Anterior cingulate cortex (tissue), 58 donors: ENCODE measurements at places on chromosomes 4 and X.
A peak's percentile ranks its signal among the peaks of the same experiment; 100 is the strongest.

DNA sequence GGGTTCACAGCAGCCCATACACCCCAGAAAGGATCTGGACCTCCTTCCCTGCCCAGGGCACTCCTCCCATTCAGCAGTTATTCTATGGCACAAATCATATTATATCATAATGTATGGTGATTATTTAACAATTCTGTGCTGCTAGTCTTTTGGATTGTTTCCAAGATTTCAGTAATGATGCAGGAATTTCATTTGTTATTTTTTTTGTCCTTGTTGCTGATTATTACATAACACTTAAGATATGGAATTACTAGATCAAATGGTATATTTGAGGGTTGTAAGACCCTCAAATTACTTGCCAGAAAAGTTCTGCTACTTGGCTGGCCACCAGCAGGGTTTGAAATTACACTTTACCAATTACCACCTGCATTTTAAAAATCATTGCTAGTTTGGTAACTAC is 36.4 kb downstream of the QDPR start:
- DNase-seq, result no peak

- DNase-seq, result no peak
Measured at GRCh38 chr4:123622572-123622971, 226.0 kb downstream of the SPRY1 start.

- DNase-seq, result no peak
Measured at GRCh38 chr4:69888336-69888735, 28.4 kb upstream of the SULT1E1 start.

GRCh38 chrX:12360383-12360782 is 222.1 kb downstream of the FRMPD4 start:
- DNase-seq, result no peak

- DNase-seq, result no peak
Measured at GRCh38 chr4:13539047-13539618, 5.2 kb downstream of the NKX3-2 start.

DNA sequence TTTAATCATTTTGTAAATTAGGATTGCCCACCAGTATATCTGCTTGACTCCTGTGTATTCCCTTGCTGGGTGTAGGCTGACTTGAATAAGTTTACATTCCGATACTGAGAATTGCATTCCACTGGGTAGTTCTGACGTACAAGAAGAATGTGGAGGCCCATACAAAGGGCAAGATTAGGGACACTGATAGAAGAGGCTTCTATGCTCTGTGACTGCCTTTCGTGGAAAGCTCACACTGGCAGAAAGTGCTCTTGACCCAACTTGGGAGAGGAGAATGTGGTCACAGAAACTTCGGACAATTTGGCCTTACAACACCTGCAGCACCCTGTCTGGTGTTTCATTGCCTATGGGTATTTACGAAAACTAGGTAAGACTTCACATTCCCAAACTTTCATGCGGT is 126.3 kb downstream of the RAPGEF2 start:
- DNase-seq, result no peak

DNA sequence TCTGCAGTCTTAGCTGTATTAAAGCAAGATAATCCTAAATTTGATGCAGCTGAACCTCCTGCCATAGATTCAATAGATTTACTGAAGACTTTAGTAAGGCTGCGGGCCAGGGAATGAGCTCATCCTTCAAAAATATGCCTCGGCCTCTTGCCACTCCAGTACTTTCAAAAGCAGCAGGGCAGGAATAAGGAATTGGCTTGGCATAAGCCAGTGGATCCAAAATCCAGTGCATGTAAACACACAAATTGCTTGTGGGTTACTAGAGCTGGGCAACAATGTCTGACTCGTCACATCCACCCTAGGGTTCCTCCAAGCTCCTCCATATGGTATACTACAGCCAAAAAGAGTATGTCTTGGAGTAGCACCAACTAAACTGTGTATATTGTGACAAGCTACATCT is 165.0 kb downstream of the AMELX start:
- DNase-seq, result no peak

DNA sequence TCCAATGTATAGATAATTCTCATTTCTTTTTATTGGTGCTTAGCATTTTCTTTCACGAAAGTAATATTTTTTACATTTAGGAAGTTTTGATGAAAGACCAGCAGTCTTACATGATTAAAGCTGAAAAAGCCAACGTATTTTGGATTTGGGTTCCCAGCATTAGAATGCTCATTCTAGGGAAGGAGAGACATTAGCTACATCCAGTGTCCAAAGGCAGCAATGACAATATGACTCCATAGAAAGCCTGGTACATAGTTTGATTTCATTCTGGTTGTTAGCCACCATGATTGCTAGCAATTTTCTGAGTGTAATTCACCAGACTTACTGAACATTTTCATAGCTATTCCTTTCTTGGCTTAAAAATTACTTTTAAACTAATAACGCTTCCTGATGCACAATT is 1397.5 kb downstream of the PCDH7 start:
- no peak for DNase-seq

DNA sequence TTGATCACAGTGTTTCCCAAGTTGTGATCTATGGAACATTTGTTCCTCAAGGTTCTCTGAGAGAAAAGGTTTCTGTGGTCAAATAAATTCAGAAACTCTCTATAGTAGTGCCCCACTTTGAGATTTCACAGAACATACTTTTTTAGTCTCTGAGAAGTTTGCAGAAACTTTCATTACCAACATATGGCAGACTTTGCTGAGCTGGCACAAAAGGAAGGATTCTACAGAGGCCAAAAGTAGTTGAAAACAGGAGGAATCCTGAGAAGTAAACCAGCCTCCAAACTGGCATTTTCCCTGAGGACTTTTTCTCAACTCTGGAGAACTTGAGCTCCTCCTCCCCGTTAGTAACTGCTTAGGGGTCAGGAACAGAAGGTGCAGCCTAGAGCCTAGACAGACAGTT is 117.8 kb upstream of the ESX1 start:
- no peak for DNase-seq

- peak; percentile 0 for DNase-seq
Measured at GRCh38 chrX:123422875-123423274, 238.8 kb downstream of the GRIA3 start.

- no peak for DNase-seq
Measured at GRCh38 chrX:87397103-87397886, 120.3 kb upstream of the KLHL4 start.

DNA sequence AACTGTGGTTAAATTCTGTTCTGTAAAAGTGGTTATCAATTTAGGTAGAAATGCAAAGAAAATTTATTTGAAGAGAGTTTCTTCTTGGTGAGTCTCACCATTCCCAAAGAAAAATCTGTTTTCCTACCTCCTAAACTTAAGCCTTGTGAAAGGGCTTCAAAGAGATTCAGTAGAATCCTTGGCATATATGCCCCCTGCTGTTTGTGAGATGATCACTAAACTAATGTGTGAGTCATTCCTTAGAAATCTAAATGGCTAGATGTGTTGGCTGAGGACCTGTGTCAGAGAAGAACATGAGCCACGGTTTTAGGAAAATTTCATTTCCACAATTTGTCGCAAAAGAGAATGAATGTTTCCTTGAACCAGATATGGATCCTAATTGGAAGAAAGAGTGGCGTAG is 260.9 kb downstream of the SLC7A11 start:
- no peak for DNase-seq

DNA sequence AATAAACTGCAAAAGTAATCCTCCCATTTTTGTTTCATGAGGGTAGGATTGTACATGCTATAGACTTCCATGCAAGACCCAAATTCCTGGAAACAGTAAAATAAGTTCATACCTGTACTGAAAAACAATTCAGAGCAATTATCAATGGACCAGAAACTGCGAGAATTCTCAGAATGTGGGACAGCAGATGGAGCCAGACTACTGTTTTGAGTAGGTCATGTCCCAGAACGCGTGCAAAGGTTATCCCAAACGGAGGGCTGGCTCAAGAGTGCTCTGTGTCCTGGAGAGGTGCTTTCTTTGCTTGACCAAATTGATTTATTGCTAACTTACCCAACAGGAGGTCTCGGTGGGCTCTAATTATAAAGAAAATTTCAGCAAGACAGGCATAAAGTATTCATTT is 1.7 kb upstream of the MAGEH1 start:
- DNase-seq, result no peak

DNA sequence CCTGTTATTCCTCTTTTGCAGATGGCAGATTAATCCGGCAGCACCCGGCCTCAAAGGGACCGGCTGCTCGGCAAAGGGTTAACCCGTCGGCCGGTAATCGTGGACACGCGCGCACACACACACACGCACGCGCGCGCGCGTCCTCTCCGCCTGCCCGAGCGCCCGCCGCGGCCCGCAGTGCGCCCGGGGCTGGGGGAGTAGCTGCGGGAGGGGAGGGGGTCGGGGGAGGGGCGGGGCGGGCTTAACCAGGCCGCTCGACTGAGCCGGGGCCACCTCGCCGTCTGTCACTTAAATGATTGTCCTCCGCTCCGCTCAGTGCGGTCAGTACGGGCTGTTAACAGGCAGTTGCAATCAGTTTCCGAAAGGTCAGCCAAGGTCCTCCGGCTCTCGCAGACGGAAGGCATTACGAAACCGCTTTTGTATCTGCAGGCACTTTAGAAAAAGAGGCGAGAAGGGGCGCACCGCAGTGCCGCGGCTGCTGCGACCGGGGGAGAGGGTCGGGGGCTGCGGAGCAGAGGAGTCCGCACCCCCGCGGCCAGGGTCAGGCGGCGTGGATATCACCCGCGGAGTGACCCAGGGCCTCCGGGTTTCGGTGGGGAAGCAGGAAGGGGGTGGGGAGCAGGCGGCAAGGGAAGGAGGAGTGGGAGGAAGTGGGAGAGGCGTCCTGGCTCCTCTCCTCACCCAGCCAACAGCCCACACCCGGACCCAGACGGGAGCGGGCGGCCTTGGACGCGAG is 57.3 kb upstream of the BCOR start:
- peak; percentile 23 for DNase-seq

GRCh38 chrX:43676971-43677572 is 21.0 kb downstream of the MAOA start:
- no peak for DNase-seq

DNA sequence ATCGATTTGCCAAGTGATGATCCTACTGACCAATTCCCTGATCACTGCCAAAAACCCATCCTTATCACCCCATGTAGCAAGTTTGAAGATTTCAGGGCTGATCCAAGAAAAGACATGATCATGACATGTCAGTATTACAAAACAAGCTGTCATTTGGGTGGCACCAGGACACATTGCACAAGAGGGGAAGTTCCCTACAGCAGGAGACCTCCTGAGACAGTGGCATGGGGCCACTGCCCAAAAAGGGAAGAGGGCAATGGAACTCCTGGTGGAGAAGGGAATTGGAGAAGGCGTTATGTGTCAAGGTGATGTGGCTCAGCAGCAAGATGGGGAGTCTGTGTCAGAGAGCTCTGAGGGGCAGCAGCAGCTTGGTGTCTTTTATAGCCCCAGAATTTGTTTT is 43.4 kb downstream of the ZNF182 start:
- DNase-seq, result no peak

DNA sequence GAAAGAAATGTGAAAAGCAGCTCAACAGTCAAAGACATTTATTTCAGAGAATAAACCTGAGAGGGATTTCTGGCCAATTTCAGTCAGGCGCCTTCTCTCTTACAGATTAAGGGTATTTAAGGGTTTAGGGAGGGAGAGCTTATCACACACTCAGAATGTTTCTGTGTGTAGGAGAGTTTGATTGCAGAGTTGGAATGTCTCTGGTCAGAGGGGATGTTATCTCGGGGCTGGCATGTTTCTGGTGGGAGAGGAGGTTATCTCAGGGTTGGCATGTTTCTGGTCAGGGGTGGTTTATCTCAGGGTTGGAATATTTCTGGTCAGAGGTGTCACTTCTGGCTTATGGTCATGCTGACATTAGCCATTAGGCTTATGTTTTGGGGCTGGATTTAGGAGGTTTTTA is 1920.5 kb upstream of the PCDH7 start:
- DNase-seq, result no peak

DNA sequence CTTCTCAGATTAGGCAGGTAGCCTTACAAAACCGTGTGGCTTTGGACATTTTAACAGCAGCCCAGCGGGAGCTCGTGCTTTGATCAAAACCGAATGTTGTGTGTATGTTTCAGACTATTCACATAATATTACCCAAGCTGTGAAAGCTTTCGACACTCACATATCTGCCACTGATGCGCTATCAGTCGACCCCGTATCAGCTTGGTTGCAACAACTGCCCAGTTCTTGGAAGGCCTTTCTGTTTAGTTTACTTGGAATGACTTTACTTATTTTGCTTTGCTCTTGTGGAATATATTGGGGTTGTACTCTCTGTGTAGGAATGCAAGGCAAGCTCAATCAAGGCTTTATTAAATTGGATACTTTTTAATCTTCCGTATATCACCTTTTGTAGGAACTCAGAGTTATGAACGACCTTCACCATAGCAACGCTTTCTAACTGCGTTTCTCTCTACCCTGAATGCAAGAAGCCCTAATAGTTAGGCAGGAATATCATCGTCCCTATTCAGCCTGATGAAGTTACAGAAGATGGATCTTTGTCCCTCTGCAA is 107.5 kb downstream of the GLUD2 start:
- DNase-seq, result no peak

DNA sequence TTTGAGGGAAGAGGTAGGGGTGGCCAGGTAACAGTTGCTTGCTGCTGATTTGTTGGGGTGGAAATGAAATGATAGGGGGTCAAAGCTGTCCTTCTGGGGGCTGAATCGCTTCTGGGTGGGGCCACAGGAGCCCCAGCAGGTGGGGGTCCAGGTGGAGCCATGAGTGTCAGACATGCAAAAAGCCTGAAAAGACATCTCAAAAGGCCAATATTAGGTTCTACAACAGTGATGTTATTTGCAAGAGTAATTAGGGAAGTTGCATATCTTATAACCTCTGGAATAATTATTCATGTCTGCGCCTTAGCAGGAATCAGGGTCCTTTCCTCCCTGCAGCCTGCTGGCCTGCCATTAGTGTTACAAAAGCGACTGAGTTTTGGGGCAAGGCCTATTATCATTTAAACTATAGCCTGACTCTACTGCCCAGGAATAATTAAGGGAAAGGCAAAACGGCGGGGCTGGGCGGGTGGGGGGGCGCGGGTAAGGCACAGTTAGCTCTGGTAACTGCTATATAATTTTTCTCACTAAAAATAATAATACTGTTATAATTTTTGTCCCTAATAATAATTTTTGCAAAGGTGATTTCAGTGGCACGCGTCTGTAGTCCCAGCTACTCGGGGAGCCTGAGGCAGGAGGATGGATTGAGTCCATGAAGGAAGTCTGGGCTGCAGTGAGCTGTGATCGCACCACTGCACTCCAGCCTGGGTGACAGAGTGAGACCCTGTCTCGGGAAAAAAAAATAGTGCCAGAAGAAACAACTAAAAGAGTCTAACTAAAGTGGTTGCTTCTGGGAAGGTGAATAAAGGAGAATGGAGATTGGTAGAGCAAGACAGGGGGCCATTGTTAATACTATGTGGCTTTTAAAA is 145.7 kb downstream of the MAGEB17 start:
- no peak for DNase-seq

- DNase-seq, result no peak
Measured at GRCh38 chr4:30836231-30836630, 116.1 kb downstream of the PCDH7 start.

DNA sequence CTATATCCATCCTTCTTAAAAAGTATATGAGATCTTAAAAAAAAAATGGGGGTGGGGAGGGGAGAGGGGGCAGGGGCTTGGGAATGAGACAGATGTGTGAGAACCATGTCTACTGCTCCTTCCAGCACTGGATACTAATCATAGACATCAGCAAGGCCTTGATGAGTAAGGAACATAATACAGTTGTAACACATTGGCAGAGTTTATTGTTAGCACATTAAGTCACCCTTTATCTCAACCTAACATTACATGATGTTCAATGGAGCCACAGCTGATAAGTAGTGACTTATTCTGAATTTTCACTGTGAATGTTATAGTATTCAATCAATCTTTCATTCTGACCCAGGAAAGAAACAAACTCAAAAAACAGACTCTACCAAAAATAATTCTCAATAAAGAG is 47.3 kb upstream of the KCNE5 start:
- no peak for DNase-seq

GRCh38 chr4:108786351-108786750 is 23.5 kb upstream of the ETNPPL start:
- DNase-seq, result no peak
